ENCODE measurements at places on chromosomes 12 and 14.

- no peak for DNase-seq
Observed at GRCh38 chr12:93624595-93625294, 52.3 kb downstream of the SOCS2 start.

DNA sequence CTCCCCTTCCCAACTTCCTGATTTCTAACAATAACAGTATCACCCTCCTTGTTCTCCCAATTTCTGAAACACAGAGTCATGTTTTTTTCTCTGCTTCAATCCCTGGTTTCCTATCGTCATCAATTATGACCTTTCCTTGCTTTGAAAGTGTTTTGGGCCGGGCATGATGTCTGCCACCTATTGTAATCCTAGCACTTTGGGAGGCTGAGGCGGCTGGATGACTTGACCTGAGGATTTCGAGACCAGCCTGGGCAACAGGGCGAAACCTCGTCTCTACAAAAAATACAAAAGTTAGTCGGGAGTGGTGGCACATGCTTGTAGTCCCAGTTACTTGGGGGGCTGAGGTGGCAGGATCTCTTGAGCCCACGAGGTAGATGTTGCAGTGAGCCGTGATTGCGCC, 12.6 kb upstream of the GPR162 start:
- DNase-seq: no peak

- no peak for DNase-seq
Observed at GRCh38 chr14:36682338-36682737, 20.7 kb downstream of the PAX9 start.

DNA sequence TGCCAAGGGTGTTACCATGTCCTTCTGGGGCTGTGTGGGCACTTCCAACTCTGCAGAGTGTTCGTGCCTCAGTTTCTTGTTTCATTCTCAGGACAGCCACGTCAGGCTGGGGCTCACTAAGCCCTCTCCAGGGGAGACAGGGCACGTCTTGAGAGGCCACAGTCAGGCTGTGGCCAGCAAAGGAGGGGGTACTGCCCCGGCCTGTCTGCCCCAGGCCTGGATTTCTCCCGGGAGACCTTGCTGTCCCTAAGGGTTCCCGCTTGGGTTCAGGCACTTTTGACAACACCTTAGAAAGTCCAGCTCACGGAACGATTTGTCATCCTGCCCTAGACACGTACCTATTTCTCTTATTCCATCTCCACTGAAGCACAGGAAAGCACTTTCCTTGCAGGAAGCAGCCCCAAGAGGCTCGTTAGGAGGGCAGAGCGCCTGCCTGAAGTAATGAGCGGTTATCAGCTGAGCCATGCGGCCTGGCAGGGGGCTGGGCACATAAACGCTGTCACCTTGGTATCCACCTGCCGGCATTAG, 290.4 kb upstream of the RTL1 start:
- DNase-seq: no peak

- DNase-seq: no peak
Observed at GRCh38 chr14:36224176-36224575, 47.7 kb upstream of the PTCSC3 start.
